ENCODE measurements at places on chromosomes 6 and 20. TPM values are rescaled to one million over a fixed set of nuclear protein-coding genes. Genes with fewer than 3 reads are reported as not detected.

DNA sequence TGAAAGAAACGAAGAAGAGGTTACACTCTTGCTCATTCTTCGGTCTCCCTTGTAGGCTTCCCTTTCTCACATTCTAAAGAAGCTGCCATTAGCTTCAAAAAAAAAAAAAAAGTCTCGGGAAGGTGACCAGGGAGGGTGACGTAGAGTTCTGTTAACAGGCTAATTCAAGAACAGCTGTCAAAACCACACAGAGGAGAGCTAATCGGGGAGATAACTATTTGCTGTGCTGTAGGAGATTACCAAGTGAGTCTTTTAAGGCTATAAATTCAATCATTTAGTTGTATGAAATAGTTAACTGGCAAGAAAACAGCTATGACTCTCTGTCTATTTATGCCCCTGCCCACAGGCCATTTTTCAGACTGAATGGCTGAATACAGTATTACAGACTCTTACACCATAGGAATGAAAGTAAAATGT is 256.8 kb downstream of the SYNE1 start:
- peak; percentile 86 for DNase-seq

Gene ARFRP1
- total RNA-seq: 35.0 TPM

DNA sequence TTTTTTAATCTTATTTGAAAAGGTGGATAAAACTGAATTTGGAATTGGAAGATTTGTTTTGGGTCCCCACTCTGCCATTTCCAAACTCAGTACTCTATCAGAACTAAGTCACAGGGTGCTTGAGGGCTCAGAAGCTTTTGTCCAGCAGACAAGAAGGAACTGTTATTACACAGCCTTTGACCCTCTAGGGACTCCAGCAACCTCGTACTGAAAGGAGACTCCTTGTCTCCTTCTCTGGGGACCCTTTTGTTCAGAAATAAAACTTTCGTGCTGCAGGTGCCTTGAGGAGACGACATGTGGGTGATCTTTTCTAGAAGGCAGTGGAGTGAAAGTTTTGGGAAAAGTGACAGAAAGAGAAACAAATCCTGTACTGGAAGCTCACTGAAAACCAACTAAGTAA is 7.4 kb upstream of the POLR1H start:
- DNase-seq: no peak

DNA sequence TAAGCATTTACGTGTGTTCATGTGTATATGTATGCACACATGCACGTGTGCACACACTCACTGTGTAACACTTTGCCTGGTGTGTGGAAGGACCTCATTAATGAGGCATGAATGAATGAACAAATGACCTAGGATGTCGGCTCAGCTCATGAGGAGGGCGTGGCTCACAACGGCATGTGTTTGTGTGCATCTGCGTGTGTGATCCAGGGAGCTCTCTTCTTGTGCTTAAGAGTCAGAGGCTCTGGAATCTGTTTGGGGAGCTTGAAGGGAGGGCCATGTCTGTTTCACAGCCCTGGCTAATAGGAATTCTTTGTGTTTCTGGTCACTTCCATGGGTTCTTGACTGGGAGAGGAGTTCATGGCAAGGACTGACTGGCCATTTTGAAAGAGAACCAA is 32.7 kb downstream of the TOX2 start:
- no peak for DNase-seq

DNA sequence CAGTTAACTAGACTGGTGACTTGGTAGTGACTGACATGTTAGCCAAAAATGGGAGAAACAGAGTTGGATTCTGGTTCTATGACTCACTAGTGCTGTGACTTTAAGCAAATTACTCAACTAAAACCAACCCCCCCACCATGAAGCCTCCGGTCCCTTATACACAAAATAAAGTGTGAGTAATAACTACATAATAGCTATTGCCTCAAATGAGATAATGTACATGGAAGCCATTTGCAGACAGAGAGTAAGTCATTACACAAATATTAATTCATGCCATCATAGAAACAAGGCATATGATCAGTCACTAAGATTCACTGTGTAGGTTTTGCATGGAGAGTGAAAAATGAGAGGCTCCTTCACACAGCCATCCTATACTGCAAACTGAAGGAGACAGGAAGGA is 111.9 kb downstream of the HIVEP2 start:
- DNase-seq: peak; percentile 96

DNA sequence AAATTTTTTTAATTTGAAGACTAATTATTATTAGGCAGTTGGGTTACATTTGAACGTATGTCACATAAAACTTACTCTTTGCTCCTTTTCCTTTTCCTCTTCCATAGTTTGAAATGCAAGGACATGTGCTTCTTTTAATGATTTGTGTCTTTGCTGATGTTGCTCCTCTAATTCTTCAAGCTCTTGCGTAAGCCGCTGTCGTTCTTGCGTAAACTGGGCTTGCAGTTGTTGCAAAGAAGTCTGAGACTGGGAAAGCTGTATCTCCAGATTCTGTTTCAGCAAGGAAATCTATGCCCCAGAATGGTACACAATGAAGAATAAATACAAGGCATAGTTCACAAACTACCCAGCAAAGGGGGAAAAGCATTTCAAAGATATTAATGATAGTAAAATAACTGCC is 45.1 kb upstream of the MCM9 start:
- peak; percentile 86 for DNase-seq

DNA sequence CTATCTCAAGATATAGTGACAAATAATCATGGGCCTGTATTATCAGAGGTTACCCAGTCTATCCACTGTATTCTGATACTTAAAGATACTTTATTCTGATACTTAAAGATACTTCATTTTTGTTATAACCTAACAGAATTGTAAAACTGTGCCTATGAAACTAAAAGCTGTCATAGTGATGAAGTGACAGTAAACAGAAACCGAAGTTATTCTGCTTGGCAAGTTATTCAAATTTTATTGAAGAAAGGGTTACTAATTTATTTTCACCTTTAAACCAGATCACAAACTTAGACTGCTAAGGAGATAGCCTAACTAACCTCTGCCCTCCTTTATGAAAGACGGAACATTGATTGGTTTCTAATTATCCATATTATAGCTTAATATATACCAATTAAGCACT is 604.6 kb upstream of the IMPG1 start:
- no peak for DNase-seq

GRCh38 chr20:37245216-37246150 is 16.1 kb downstream of the GHRH start:
- no peak for DNase-seq

Gene BPIFB2
- not detected for total RNA-seq

Gene NKX2-4
- total RNA-seq: not detected

All from fibroblast of lung (primary cell).